ENCODE measurements at places on chromosomes 16 and 17. TPM values are rescaled to one million over a fixed set of nuclear protein-coding genes. Genes with fewer than 3 reads are reported as not detected.

TBC1D3C gene
- total RNA-seq = not detected

CHST5 gene
- not detected for total RNA-seq

DNA sequence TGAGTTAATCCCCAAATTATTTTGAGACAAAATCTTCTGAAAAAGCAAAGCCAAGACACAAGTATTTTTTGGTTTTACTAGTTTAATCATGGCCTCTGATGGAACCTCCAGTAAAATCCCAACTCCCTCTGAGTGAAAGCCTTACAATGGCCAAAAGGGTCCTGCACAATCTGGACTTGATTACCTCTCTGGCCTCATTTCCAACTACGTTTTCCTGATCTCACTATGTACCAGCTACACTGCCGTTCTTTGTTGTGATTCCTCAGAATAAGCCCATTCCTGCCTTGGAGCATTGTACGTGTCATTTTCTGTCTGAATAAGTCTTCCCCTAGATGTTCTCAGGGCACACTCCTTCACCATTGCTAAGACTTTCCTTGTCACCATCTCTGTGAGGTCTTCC is 37.3 kb downstream of the SPOP start:
- no peak for DNase-seq

DNA sequence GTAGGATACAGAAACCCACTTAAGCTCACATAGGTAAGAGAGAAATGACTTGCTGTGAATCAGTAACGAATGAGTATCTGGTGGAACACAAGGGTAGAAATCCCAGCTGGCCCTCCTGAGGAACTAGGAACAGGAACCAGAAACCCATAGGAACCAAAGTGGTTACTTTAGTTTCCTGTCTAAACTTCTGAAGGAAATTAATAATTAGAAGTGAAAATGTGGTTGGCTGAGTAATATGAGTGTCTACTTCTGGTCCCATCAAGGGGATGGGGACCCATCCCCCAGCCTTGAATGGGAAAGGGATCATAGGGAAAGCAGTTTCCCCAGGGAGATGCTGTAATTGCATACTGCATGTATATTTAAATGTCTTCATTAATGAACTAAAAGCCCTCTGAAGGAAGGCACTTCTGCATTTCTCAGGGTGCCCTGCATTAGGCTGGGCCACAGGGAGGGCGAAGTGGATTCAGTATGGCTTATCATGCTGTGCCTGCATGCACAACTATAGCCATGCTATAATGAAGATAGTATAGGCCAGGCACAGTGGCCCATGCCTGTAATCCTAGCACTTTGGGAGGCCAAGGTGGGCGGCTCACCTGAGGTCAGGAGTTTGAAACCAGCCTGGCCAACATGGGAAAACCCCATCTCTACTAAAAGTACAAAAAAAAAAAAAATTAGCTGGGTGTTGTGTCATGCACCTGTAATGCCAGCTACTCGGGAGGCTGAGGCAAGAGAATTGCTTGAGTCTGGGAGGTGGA is 45.6 kb downstream of the CYB5B start:
- DNase-seq = no peak

DNA sequence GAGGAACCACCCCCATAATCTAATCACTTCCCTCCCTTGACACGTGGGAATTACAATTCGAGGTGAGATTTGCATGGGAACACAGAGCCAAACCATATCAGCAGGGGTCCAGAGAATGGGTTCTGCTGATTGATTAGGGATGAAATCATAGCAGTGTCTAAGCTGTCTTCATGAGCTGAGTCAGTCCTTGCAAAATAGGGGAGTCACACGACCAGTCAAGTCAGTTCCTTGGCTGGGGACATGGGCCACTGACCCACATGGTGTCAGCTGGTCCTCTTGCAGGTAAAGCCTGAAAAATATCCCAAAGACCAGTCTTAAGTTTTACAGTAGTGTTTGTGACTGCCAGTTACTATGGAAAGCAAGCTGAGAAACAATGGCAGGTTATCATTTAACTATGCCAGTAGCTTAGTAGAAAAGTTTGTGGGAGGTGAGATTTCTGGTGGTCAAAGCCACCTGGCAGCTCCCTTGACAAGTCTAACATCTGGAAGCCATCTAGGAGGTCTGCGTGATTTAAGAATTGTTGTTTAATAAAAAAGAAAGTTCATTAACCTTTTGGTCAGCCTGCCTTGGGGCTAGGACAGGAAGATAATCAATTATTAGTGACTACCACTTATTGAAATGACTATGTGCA is 15.7 kb upstream of the ATF7IP2 start:
- DNase-seq = no peak

Data from pulmonary artery endothelial cell (primary cell).